ENCODE measurements at places on chromosomes 2 and 18.
A peak's percentile ranks its signal among the peaks of the same experiment; 100 is the strongest.

GRCh38 chr18:48673853-48674721 lies 135.3 kb downstream of the CTIF start:
- no peak for DNase-seq

DNA sequence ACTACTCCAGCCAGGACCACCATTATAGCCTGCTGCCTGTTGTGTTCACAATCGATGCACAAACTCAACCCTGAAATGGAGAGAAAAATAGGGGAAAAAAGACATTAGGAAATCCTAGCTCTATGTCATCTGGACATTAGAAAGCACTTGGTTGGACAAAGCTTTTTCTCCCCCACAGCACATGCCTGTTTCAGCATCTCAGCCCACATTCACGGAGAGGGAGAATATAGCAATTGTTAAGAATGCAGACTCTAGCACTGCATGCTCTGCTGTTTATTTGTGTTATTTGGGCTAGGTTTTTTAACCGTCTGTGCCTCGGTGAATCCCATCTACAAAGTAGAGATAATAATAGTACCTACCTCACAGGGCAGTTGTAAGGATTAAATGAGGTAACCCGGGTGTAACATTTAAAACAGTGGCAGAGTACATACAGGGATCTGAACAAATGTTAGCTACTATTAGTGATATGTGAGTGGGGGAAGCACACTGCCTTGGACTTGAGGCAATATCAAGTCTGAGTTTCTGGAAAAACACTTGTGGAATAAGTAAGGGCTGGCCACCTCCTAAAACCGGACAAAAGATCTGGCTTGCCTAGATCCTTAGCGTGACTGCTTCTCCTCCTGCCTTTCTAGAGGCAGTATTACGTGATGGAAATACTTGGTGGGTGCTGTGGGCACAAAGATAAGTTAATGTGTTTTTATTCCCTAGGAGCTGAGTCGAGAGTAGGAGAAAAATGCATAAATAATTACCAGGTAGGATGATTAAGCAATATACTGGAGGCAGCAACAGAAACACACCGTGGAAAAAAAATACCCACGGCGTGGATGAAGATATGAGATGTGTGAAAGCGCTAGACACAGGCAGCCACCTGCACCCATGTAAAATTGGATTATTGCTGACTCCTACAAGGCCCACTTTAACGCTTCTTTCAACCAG lies 1.0 kb upstream of the PPP1CB start:
- peak; percentile 22 for DNase-seq

DNA sequence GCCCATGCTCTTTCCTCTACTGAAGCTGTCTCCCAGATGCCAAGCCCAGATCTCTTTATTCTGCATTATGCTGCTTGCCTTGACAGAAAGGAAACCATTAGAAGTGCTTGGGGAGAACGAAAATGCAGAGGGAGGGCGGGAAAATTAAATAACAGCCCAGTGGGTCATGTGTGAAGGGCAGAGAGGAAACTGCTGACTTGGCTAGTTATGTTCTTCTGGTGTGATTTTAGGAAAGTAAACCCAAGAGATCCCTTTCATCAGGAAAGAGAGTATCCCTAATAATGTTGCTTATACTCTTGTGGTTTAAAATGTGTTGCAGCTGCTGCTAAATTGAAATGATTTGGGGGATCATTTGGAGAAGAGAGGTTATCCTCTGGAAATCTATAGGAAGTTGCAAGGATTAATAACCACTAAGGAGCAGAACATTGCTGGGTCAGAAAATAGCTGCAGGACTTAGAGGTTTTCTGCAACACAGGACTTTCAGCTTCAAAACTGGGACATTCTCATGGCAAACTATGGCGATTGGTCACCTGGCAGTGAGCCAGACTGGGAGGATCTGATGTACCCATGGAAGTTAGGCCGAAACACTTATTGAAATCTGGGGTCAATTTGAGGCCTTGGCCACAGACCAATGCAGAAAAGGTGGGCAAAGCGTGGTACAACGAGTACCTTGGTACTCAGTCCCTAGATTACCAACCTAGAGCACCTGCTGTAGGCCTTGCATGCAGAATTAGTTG lies 172.2 kb downstream of the TMEM247 start:
- no peak for DNase-seq

- no peak for DNase-seq
These were observed 51.1 kb downstream of the POLR1A start for GRCh38 chr2:86054535-86055082.

GRCh38 chr18:9835825-9836224 lies 49.9 kb upstream of the TXNDC2 start:
- no peak for DNase-seq

DNA sequence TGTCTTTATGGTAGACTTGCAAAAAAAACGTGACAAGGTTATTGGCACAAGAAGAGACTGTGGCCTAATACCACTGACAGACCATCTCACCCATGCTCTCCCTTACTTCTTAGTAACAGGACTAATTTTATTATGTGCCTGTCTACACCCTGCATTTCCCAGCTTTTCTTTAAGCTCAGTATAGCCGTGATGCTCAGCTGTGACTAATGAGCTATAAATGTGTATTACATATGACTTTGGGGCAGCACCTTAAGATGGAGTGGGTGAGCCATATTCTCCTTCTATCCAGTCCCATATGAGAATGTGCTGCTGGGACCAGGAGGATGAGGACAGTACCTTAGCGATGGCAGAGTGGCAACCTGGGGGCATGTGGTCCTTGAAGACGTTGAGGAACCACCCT lies 293.5 kb downstream of the RNF144A start:
- DNase-seq: no peak

GRCh38 chr2:9762164-9762563 lies 81.1 kb upstream of the TAF1B start:
- no peak for DNase-seq

DNA sequence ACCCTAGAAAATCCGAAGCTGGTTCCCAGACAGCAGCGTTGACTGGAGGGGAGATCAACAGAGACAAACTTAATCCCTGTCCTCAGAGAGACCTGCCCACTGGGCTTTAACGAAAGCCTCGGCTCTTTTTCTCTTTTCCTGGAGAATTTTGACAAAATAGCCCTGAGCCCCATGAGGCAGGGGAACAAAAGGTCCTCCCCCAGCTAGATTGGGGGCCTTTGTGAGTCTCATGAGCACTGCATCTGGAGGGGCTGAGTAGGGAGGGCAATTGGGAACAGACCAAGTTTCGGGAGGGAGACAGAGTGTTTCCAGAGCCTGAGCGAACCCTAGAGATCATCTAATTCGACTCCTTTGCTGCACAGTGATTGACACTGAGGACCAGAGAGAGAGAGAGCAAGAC lies 123.9 kb upstream of the HAAO start:
- no peak for DNase-seq

GRCh38 chr2:52145005-52145404 lies 1113.1 kb upstream of the NRXN1 start:
- no peak for DNase-seq

DNA sequence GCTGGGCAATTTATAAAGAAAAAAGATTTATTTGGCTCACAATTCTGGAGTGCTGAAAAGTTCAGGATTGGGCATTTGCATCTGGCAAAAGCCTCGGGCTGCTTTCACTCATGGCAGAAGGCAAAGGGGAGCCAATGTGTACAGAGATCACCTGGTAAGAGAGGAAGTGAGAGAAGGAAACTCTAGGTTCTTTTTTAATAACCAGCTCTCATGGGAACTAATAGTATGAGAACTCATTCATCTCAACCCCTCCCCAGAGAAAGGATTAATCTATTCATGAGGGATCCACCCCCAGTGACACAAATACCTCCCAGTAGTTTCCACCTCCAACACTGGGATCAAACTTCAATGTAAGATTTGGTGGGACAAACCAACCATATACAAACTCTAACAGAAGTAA lies 129.0 kb downstream of the EVA1A start:
- no peak for DNase-seq

DNA sequence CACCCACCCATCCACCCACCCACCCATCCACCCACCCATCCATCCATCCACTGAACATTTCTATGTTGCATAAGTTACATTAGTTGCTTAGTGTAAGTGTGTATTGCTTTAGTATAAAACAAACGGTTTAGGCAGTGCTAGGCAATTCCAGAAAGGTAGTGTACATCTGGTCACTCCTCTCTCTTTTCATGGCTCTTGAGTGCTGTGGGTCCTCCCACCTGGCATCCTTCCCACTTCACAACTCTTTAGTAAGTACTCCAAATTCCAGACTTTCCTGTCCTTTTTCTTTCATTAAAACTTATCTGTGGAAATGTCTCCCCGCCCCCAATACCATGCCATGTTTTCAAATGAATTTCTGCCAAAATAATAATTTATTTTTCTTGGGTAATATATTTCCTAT lies 122.5 kb downstream of the PLEKHM3 start:
- no peak for DNase-seq

- no peak for DNase-seq
These were observed 62.8 kb downstream of the EMILIN2 start for GRCh38 chr18:2909431-2910140.

- no peak for DNase-seq
These were observed 282.2 kb upstream of the SYT4 start for GRCh38 chr18:43559507-43559906.

DNA sequence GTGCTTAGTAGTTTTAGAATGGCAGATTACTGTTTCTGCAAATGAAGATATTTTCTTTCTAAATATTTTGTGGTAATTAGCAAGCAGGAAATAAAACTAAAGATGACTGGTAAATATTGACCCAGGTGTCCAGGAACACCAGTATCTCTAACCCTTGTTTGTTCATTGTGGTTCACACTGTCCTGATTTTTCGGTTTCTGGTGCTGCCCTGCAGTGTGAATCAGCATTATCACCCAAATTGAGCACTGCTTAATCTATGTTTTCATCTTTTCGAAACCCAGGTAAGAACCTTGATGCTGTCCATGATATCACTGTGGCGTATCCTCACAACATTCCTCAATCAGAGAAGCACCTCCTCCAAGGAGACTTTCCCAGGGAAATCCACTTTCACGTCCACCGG lies 167.4 kb downstream of the CAPN13 start:
- DNase-seq: no peak

- no peak for DNase-seq
These were observed 146.2 kb downstream of the LDLRAD4 start for GRCh38 chr18:13364721-13365205.

- no peak for DNase-seq
These were observed 5.0 kb downstream of the LDLRAD4 start for GRCh38 chr18:13223311-13224143.

DNA sequence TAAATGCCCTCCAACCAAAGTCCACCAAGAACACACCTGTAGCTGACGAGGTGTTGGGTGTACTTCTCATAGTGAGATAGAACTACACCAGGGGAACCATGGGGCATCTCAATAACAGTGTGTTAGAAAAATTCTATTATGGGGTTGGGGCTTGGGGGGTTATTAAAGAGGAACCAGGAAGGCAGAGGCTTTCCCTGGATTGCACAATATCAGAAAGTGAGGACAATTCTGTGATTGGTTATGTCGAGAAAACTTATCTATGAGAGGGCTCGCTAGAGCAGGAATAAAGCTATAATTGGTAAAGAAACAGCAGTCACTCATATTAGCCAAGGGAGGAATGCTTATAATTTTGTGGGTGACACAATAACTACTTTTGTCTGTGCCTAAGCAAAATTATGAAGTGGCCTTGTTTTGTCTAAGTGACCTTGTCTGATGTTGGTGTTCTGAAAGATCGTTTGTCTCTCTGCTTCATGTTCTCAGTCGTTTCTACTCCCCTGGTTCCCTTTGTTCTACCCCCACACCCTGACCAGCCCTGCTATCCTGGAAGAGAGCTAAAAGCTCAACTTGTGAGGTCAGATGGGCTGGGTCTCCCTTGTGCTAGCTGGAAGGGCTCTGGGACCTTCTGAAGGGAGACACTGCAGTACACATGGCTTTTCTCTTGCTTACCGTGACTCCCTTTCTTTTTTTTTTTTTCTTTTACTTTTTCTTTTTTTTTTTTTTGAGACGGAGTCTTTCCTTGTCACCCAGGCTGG lies 21.6 kb upstream of the INO80C start:
- DNase-seq: no peak

GRCh38 chr2:26269571-26270158 lies 24.9 kb downstream of the HADHB start:
- DNase-seq: no peak

DNA sequence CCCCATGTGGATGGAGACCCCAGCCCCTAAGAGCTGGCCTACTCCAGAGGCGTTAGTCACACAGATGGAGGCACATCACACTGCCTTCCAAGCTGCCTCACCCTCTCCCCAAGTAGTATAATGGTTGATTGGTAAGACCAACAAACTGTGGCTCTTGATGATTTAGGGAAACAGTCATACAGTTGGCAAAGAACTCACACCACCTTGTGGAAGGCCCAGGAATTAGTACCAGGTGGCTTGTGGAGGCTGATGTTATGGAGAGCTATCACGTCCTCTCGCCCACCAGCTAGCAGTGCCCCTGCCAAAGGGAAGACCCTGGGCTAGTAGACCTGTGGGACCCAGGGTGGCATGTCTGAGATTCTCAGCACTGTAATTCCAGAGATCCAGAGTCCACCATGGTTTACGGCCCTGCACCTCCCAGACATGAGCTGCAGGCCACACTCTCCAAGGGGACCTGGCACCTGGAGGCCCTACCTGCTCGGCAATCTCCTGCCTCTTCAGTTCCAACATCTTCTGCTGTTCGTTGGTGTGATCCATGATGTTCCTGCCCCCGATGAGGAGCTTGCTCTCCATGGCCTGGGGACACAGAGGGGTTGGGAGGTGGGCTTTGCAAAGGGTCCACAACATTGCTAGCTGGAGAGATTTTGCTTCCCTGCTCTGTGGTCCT lies 26.3 kb downstream of the KIF3C start:
- no peak for DNase-seq

- no peak for DNase-seq
These were observed 74.9 kb upstream of the MYL1 start for GRCh38 chr2:210389856-210390255.

- DNase-seq: no peak
These were observed 22.8 kb downstream of the PRKCE start for GRCh38 chr2:45674035-45674816.

GRCh38 chr2:170141865-170142264 lies 36.1 kb upstream of the MYO3B start:
- DNase-seq: no peak

DNA sequence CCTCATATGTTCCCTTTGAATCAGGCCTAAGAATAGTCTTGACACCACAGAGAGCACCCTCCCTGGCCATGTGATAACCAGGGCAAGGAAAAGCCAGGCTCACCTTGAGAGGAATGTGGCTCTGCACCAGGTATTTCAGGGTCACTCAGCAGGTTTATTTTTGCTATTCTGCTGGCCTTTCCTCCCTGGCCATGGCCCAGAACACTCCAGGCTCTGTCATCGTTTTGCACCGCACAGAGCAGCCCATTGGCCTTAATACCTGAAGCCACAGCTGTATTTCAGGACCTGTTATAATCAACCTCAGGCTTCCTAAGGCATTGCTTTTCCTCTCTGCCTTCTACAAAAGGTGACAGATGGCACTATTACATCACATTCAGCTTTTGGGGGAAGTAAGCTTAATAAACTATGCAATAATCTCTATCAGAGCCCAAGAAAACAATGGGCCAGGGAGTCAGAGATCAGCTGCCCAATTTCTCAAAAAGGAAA lies 668.3 kb downstream of the IRS1 start:
- DNase-seq: no peak

DNA sequence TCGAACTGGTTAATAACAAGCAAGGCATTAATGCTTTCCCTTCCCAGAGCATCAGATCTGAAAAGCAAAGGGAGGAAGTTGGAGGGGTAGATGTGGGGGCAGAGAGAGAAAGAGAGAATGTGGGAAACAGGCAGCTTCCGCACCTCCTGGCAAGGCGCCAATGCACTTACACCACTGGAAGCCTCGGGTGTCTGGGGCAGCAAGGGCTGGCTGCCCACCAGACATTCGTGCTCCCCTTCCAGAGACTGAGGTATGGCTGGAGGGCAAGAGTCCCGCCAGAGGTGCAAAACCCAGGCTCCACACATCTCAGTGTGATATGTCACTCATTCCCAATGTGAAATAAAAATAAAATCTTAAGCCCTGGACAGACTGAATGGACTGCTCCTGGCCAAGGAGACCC lies 46.4 kb downstream of the TEX51 start:
- no peak for DNase-seq

Measured in urothelium cell line (cell line).